Activated CD4-positive, alpha-beta T cell treated with anti-CD3 and anti-CD28 coated beads, Interleukin-2, amount 10 ng/mL, durations not matched to agents 7 days and 5 days (primary cell): ENCODE measurements at places on chromosomes 4 and X. TPM values are rescaled to one million over a fixed set of nuclear protein-coding genes. Genes with fewer than 3 reads are reported as not detected.

DNA sequence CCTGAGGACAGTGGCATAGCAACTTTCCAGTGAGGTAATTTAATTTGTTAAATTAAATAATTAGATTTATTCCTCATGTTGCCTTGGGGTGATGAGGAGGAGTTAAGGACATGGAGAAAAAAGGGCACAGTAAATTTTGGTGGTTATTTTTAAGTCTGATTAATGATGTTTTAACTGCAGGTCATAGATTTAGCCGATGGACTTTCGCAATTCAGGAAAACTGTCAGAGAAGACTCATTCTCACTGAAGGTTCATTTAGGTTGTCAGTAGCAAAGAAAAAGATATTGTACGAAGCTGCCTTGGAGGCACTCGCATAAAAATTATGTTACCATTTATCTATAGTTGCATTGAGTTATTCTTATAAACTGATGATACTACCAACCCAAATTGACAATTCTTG lies 164.2 kb upstream of the PITX2 start:
- no peak for DNase-seq

The SLIT2 gene
- total RNA-seq: not detected

The AGA gene
- total RNA-seq: 29.0 TPM

The NLRP2B gene
- total RNA-seq: not detected
